ENCODE measurements at places on chromosomes 4 and X.

- no peak for DNase-seq
These were observed 12.2 kb downstream of the SMPX start for GRCh38 chrX:21745756-21746155.

GRCh38 chr4:66059136-66059535 is 388.8 kb upstream of the EPHA5 start:
- DNase-seq: no peak

GRCh38 chrX:129876771-129877305 is 29.1 kb upstream of the UTP14A start:
- DNase-seq: no peak

DNA sequence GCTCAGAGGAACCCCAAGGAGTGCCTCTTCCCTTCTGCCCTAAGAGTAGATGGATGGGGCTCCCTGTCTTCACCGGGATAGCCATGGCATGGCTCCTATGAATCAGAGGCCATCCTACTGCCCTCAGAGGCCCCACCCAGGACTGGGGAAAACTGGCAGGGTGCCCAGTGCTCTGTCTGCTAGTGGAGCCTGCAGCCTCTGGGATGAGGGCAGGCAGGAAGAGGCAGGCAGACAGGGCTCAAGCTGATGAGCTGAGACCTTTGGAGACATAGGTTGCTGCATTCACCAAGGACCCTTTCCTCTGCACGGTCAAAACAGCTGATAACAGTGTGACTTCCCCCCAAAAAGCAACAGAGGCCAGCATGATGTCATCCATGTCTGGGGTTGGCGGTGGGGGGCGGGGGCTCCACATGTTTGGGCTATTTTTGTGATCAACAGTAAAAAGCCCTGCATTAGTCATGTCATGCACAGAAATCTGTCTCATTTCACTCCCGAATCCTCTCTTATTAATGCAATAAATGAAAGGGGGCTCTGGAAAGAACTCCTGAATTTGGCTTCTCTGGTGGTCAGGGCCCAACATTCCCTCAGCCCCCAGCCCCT is 207.6 kb upstream of the MAMLD1 start:
- DNase-seq: no peak

DNA sequence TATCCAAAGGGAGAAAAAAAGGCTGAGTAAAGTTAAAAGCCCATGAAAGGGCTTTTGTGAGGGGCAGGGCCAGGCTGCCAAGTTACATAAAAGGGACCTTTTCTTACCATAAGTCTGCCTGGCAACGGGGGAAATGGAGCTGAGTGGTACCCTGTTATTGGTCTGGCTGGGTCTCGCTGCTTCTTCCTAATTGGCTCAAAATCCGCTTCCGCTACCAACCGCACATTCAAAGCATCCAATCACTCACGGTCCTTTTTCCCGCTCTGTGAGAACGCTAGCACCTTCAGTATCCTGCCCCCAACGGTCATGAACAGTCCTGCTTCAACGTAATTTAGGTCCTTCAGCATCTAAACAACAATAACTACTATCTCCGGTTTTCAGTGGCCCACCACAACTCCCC is 611 bp downstream of the TEX11 start:
- no peak for DNase-seq

- DNase-seq: no peak
These were observed 3.3 kb upstream of the BBS7 start for GRCh38 chr4:121873604-121874003.

DNA sequence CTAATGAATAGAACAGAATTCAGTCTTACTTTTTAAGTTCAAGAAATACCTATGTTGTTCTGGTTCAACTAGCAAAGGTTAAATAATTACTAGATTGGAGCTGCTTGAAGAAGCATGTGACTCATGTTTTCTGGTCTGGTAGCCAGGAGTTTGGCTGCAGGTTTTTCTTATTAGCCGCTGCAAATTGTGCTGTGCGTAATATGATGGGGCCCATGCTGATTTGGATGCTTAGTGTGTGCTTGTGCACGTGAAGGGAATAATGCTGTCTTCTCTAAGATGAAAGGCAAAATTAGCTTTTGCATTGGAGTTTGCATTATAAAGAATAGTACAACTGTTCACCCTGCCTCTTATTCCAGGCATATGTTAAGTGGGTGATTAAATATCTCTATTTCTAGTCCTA is 219.6 kb downstream of the SNCA start:
- no peak for DNase-seq

DNA sequence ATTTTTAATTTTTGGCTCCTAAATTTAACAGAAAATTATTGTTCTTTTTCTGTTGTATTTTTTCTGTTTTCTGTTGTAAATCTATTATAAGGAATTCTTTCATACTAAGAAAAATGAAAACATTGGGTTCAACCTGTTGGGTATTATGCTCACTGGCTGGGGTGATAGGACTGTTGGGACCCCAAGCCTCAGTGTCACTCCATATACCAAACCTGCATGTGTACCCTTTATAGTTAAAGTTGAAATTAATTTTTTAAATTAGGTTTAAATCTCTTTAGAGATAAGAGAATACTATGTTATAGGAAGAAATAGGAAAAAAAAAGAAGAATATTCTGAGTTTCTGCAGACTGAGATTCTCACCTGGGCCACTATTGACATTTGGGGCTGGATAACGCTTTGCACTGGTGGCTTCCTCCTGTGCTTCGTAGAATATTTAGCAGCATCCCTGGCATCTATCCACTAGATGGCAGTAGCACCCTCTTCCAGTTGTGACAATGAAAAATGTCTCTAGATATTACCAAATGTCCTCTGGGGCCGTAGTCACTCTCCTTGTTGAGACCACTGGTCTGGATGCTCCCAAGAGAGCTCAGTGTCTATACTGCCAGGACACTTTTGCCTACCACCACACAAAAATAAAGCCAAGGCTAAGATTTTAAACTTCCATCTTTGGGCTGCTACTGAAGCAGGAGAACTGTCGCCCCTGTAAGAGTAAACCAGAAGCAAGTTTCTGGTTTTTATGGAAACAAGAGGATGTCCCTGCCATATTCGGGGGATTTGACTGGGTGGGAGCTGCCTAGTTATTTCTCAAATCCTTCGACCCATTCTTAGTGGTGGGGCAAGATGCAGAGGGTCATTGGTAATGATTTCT is 22.4 kb upstream of the CLTRN start:
- no peak for DNase-seq

DNA sequence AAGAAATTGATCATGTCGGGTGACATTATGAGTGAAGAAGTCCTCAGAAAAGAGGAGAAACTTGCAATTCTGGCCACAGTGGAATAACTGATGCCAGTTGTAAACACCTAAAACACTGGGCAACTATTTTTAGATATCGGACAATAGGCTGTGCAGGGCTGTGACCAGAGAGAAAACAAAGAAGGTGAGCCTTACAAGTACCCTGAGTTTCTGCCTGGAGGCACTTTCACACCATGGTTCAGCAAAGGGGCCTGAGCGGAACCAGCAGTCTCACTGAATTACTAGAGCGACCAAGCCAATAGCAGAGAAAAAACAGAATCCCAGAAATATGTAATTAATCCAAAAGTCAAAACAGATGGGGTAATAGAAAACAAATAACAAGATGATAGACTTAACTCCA is 11.2 kb downstream of the IRAK1 start:
- DNase-seq: no peak

- DNase-seq: no peak
These were observed 81.9 kb downstream of the RBM47 start for GRCh38 chr4:40547789-40548132.

- DNase-seq: no peak
These were observed 283.3 kb downstream of the IL15 start for GRCh38 chr4:141919649-141920048.

GRCh38 chr4:185839194-185839712 is 27.3 kb upstream of the SORBS2 start:
- DNase-seq: no peak

- no peak for DNase-seq
These were observed 13.6 kb upstream of the SEPTIN6 start for GRCh38 chrX:119706616-119707015.

DNA sequence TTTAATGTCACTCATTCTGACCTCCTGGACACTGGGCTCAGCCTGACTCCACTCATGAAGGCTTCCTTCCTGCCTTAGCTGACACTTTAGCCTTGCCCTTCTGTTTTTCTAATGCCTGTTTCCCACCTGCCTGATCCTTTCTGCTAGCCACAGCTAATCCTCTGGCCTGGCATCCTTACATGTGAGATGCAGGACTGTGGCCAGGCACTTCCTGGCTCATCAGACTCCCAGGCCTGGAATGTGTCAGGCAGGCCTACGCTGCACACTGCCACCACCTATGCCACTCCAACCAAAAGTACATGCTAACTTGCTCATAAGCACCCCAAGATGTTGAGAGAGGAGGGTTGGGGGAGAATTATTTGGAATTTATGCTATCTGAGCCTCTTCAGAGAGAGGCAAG is 138.8 kb upstream of the NALF2 start:
- DNase-seq: no peak

GRCh38 chr4:41069838-41070237 is 144.5 kb downstream of the APBB2 start:
- no peak for DNase-seq

- no peak for DNase-seq
These were observed 17.9 kb upstream of the PGRMC1 start for GRCh38 chrX:119218198-119218597.

- no peak for DNase-seq
These were observed 134.3 kb upstream of the AP1S2 start for GRCh38 chrX:15988661-15989603.

DNA sequence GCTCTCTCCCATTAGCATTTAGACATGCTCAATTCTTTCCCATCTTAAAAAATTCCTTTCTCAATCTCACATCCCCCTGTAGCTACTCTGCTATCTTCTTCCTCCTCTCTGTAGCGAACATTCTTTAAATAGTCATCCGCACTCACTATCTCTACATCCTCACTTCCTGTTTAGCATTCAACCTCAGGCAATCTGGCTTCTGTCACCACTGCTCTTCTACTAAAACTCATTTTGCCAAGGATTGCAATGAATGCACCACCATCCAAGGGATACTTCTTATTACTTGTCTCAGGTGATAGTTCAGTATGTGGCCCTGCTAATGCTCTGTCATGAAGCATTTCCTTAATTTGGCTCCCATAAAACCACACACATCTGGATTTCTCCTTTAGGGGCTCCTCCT is 10.9 kb upstream of the TET2 start:
- no peak for DNase-seq

GRCh38 chr4:52868133-52868532 is 6.0 kb downstream of the RASL11B start:
- DNase-seq: no peak

DNA sequence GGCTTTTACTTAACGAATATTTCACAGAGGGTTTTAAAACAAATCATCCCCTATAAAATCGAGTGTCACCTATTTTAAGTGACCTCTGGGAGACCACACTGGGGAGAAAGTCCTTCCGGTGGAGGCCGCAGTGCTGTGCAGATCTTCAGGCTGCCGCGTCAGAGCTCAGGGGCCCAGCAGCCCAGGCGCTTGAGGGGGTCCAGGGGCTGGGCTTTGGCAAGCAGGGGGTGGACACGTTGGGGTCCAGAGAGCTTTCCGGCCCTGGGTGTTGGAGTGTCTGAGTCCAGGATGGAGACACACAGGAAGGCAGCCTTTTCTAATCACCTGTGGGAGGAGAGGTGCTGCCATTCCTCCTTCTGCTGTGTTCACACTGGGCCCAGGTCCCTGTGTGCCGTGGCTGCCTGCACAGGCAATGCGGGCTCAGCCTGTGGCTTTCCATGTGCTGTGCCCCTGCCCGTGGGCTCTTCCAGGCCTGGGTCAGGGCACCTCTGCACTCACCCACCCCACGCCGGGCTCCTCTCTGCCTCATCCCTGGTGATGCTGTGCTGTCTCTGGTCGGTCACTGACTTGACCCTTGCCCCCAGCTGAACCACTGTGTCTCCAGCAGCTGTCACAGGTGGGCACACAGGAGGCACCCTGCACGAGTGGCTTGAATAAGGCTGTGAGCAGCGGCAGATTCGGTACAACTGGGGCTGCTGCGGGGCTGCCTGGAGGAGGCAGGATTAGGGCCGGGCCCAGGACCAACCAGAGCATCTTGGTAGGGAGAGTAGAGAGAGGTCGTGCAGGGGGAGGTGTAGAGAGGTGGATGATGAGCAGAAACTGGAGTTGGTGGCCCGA is 10.0 kb downstream of the HTRA3 start:
- DNase-seq: no peak

DNA sequence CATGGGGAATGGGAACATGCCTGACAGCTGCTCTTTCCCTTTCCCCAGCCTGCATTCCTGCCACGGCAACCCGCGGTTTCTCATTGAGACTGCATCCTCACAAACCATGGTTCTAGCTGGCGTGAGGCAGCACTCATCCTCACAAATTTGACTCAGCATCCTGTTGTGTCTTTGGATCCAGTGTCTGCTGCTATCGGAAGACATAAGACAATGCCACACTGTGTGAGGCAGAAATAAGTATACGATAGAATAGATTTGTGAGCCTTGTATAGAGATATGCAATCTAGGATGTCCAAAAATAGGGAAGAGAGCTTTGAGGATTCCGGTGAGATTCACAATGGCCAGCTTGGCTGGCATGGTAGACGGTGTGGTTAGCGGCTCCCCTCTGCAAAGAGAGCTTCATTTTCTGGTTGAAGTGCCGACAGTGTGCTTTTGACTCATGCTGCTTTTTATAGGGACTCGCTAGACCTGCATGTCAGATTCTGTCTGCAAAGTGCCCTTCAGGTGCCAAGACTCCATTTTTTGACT is 161.3 kb upstream of the PSAPL1 start:
- no peak for DNase-seq

DNA sequence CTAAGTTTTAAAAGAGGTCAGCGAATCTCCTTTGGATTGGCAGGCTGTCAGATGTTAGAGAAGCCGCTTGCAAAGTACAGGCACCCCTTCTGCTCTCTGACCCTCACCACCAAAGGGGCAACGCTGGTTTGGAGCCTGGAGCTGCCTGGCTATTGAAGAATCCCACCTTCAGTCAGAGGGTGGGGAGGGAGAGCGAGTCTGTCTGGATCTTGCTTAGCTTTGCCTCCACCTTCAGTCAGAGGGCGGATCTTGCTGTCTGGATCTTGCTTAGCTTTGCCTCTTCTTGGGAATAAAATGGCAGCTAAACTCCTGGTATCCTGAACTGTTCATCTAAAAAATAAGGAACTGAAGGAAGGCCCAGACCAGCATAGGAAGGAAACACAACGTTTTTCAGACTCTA is 7.3 kb downstream of the CCDC110 start:
- DNase-seq: no peak

DNA sequence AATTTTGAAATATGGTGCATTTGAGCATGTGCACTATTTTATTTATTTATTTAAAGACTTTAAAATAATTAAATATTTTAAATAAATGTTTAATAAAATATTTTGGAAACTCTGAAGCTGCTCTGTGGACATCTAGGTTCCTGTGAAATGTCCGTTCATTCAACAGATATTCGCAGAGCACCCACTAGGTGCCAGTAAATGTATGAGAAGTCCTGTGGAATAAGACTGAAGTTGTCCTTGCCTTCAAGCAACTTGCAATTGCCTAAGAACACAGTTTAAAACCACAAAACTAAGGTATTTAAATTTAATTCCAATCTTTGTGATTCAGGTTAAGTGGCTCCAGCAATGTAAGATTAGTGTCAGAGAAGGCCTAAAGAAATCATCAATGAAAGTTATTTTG is 306.7 kb downstream of the GBA3 start:
- DNase-seq: no peak

DNA sequence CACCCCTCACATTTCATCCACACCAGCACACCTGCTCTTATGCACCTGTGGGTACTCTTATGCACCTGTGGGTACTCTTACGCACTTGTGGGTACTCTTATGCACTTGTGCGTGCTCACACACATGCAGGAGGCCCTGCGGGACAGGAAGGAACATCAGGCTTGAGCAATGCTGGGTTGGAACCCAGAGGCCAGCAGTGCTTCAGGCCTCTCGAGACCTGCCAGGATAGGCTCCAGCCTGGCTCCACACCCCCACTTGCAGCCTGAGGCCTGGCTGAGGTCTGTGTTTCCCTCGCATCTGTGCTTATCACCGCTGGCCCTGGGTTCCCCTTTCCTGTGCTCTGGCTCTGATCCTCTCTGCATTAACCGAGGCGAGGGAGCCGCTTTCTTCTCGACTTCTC is 34.7 kb downstream of the SORCS2 start:
- no peak for DNase-seq
